ENCODE measurements at places on chromosomes 3 and 15. TPM values are rescaled to one million over a fixed set of nuclear protein-coding genes. Genes with fewer than 3 reads are reported as not detected.

GRCh38 chr3:164250923-164251322, 827.4 kb downstream of the SI start:
- no peaks in the 10 kb centered on the region for H3K36me3 ChIP-seq
- H3K4me3 ChIP-seq: no peak overlapping the region
- no peaks in the 10 kb centered on the region for H3K4me1 ChIP-seq
- DNase-seq: no peak
- no peaks in the 10 kb centered on the region for H3K27me3 ChIP-seq

The ATOSA gene
- 13.2 TPM for polyA plus RNA-seq

The SERINC4 gene
- polyA plus RNA-seq: not detected

- H3K36me3 ChIP-seq: no peaks in the 10 kb centered on the region
- H3K4me1 ChIP-seq: no peaks in the 10 kb centered on the region
- DNase-seq: no peak
- no peak overlapping the region for H3K27ac ChIP-seq
- no peak overlapping the region for H3K4me3 ChIP-seq
- no peaks in the 10 kb centered on the region for H3K27me3 ChIP-seq
Measured at GRCh38 chr3:41629072-41629471, 332.8 kb downstream of the ULK4 start.

DNA sequence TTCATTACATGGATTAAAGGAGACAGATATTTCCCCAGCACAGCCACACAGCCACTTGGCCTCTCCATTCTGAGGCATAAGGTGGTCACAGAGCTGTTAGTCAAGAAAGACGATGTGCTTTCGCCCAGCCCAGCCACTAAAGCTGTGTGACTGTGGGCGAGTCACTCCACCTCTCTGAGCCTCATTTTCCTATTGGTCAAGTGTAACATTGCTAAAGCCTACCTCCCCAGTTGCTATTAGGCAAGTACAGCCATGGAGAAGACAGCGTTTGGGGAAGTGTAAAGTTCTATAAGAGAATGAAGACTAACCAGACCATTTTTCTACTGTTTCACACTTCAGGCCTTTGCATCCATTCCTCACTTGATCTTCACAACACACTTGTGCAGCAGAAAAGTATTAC, 24.1 kb downstream of the TMEM40 start:
- H3K4me3 ChIP-seq: no peak overlapping the region
- H3K4me1 ChIP-seq: no peaks in the 10 kb centered on the region
- peaks cover 4% of the 10 kb centered on the region for H3K27me3 ChIP-seq
- no peaks in the 10 kb centered on the region for H3K36me3 ChIP-seq

The GOLGA8K gene
- polyA plus RNA-seq: not detected

DNA sequence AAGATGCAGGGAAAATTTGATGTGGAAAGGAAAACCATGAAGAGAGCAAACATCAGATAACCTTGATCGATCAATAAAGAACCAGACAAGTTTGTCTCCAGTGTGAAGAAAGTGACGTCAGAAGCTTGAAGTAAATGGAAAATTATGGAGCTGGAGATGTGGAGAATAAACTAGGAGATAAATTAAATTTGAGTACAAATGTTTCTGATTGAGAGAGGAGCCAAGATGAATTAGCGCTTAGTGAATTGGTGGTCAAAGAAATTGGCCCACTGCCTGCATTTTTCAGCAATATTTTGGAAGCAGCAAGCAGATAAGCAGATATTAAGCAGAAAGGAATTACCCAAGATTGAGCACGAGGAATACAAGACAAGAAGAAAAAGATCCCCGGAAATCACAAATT, 567.3 kb upstream of the ZNF385D start:
- H3K4me1 ChIP-seq: no peaks in the 10 kb centered on the region
- no peak overlapping the region for H3K27ac ChIP-seq
- no peaks in the 10 kb centered on the region for H3K27me3 ChIP-seq
- no peak overlapping the region for H3K4me3 ChIP-seq

DNA sequence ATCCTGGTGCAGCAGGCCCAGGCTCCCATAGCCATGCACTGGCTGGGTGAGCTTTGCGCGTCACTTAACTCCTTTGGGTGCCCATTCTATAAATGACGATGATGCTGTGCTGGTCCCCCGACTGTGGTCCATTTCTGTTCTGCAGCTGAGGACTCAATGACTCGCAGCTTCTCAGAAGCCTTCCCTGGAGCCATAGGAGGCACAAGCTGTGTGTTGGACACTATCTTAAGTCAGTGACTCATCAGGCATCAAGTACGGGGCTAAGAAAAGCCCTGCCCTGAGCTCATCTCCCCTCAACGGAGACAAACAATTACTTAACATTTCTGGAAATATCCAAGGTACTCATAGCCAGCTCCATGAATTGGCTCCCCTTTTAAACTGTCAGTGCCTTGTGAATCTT, 13.8 kb upstream of the MUSTN1 start:
- no peaks in the 10 kb centered on the region for H3K27me3 ChIP-seq
- no peak overlapping the region for H3K27ac ChIP-seq
- peaks cover 18% of the 10 kb centered on the region for H3K36me3 ChIP-seq
- DNase-seq: peak; percentile 91
- H3K4me1 ChIP-seq: peaks cover 11% of the 10 kb centered on the region

Measured in IMR-90 (cell line).